Right cardiac atrium (tissue), 5 donors: ENCODE measurements at places on chromosomes 1 and 21. TPM values are rescaled to one million over a fixed set of nuclear protein-coding genes. Genes with fewer than 3 reads are reported as not detected.

- DNase-seq: no peak
These were observed 124.1 kb downstream of the DPYD start for GRCh38 chr1:97796711-97797110.

DNA sequence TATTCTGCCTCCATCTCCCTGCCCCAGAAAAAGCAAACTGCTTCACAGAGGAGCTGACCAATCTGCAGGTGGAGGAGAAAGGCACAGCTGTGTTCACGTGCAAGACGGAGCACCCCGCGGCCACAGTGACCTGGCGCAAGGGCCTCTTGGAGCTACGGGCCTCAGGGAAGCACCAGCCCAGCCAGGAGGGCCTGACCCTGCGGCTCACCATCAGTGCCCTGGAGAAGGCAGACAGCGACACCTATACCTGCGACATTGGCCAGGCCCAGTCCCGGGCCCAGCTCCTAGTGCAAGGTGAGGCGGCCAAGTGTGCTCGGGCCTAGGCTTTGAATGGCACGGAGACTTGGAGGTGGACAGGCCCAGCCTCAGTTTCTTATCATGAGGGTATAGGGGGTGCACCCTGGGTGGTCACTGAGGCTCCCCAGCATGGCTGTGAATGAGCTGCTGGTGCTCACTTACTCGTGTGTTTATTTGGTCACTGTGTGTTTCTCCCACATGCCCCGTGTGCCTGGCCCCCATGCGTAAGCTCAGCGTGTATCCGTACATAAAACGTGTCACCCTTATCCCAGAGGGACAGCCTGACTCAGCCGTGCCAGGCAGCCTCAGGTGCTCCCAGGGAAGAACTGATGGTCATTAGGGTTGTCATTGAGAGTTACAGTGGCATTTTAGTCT, 75.8 kb downstream of the OBSCN start:
- DNase-seq: peak; percentile 38

- no peak for DNase-seq
These were observed 3.0 kb upstream of the SOD1 start for GRCh38 chr21:31656199-31657095.

- no peak for DNase-seq
These were observed 159.0 kb upstream of the IGSF21 start for GRCh38 chr1:17948594-17948993.

- DNase-seq: no peak
These were observed 76.6 kb upstream of the ZNF644 start for GRCh38 chr1:91098299-91098906.

- no peak for DNase-seq
These were observed 31.3 kb downstream of the SLC30A1 start for GRCh38 chr1:211547710-211548109.

DNA sequence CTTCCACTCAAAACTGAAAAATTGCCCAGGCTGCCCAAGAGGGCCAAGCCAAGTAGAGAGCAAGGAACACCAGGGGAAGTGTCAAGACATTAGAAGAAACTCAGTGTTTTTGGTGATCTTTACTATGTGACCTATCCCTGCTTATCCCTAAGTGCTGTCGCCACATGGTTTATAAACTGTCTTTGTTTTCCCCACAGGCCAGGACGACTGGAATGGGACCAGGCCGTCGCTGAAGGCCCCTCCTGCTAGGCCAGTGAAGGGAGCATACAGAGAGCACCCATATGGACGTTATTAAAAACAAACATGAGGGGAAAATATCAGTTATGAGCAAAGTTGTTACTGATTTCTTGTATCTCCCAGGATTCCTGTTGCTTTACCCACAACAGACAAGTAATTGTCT, 28.7 kb downstream of the KHDRBS1 start:
- DNase-seq: no peak

DNA sequence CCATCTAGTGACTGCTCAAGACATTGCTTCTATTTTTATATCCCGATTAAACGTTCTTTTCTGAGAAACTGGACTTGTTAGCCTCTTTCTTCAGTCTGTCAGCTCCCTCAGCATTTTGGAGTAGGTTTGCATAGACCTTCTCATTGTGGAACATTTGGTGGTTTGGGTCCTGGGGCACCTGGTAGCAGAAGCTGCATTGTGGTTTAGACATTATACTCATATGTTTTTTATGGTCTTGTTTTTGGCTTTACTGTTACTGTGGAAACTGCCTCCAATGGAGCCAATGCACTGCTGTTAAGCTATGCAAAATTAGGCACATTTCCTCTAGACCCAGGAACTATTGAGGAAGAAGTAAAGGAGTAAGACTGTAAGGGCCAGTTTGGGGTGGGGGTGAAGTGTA, 36.7 kb upstream of the LRRC8B start:
- DNase-seq: no peak

DNA sequence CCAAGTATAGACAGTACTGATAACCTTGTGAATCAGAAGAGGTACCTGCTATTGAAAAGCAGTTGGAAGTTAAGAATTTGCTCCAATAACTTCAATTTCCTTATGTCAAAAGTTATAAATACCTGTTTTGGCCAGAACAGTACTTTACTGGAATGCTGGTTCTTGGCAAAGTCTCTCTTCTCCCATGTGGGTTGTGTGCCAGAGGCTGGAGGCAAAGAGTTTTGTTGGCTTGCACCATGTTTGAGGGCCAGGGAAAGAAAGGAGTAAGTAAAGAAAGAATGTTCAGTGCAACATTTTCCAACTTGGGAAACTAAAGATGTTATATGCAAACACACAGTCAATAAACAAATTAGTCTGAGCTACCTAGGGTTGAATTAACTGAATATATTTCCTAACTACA, 67.0 kb upstream of the DYNLT5 start:
- no peak for DNase-seq

Gene DCLRE1B
- 2.6 TPM for total RNA-seq
